ENCODE measurements at places on chromosomes 5 and 9.
A peak's percentile ranks its signal among the peaks of the same experiment; 100 is the strongest.

DNA sequence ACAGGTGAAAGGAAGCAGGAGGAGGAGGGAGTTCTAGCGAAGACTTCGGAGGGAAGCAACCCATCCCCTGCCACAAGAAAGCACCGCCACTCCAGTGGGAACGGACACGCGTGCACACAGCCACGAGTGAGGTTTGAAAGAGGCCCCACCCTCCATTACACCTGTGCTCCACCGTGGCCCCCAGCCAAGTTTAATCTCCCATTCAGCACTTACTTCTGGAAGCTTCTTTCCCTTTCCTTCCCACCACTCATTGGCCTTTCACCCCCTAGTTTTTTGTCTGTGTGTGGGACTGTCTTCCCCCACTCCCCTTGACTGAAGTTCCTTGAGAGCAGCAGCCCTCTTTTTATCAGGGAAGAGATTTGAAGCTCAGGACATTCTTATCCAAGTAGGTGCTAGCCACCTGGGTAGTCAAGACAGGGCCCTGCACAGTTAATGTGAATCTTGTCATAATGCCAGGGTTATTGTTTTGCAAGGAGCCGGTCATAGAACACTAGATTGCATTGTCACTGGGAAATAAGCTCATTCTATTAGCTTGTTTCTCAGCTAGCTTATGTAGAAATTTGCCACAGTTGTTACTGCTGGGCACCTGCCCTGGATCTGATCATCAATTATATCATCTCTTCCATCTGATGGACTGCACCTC lies 256.0 kb downstream of the DOCK8 start:
- peak; percentile 22 for DNase-seq

- DNase-seq = no peak
Observed at GRCh38 chr5:37931541-37931940, 91.7 kb upstream of the GDNF start.

GRCh38 chr9:33044677-33045282 lies 19.7 kb downstream of the DNAJA1 start:
- DNase-seq = no peak

DNA sequence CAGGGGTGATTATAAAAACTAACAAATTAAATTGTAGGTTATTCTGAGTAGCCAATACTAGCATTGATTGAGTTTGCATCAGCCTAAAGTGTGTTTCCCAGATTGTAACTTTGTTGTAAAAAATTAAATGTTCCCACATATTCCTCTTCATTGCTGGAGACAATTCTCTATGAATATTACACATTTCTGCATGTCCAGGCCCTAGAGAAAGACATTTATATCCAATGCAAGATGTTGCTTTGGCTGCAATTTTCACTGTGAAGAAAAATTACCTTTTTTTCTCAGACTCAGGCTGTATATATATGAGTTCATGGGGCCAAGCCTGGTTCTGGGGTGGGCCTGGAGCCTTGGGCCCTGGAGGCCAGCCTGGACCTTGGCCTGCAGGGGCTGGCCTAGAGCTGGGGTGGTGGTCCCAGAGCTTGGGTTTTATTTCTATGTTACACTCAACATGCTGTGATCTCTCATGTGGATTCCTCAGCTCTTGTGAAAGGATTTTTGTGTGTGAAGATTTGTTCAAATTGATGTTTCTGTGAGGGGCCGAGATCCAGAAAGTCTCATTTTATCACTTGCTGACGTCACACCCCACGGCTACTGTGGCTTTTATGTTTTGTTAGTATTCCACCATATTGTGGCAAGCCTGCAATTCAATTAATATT lies 232.5 kb downstream of the SPATA31A1 start:
- no peak for DNase-seq

DNA sequence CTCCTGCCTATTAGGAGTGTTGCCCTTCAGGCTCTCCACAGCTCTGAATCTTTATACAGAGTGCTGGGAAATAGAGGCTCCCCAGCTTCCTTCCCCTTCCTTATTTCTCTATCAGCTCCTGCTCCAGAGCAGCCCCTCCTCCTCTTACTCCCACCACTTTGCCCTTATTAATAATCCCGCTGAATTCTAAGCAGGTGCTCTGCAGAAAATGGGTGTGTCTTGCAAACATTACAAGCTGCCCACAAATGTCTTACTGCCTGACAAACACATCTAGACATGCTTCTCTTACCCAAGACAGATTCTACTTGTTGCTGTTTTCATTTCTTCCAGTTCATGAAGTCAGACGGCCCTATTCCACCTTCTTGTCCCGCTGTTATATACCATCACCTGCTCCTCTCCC lies 6.4 kb downstream of the PHF24 start:
- DNase-seq = no peak

DNA sequence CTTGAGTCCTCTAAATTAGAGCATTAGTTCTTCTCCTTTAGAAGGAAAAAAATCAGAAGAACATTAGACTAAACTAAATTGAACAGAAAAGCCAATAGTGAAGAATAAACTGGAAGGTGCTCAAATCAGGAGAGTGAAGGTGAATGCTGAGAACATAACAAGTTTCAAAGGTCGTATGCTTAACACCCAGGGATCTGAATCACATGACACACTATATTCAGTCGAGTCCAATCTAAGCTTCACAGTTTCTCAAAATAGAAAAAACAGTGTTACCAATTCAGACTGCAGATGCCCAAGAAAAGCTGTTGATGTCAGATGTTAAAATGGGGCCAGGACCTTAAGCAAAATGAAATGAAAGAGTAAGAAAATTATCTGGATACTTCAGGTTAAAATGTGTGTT lies 614.5 kb downstream of the EFNA5 start:
- no peak for DNase-seq

- no peak for DNase-seq
Observed at GRCh38 chr5:34034534-34035327, 8.3 kb downstream of the C1QTNF3 start.

GRCh38 chr5:69083412-69083811 lies 10.4 kb upstream of the SLC30A5 start:
- no peak for DNase-seq

- no peak for DNase-seq
Observed at GRCh38 chr5:18772475-18772874, 1138.2 kb downstream of the TAF11L14 start.

- DNase-seq = peak; percentile 81
Observed at GRCh38 chr5:176837707-176838115, 27.4 kb downstream of the UNC5A start.

- no peak for DNase-seq
Observed at GRCh38 chr5:134634227-134634626, 1.6 kb upstream of the SAR1B start.

DNA sequence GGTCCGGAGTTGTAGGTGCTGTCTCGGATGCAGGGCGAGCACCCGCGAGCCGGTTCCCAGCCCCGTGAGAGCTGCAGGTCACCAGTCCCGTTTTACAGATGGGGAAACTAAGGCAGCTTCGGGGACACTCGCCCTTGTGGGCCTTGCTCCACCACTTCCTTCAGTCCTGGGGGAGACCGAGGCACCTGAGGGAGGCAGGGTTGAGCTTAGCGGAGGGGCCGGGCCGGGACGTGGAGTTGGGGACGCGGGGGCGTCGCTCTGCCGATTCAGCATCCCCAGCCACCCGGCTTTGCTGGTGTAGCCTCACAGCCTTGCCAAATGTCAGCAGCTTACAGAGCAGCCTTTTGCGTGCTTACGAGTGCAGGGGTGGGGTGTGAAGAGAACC lies 530 bp downstream of the BBLN start:
- peak; percentile 69 for DNase-seq

GRCh38 chr5:132259069-132259851 lies 1.8 kb downstream of the PDLIM4 start:
- no peak for DNase-seq

DNA sequence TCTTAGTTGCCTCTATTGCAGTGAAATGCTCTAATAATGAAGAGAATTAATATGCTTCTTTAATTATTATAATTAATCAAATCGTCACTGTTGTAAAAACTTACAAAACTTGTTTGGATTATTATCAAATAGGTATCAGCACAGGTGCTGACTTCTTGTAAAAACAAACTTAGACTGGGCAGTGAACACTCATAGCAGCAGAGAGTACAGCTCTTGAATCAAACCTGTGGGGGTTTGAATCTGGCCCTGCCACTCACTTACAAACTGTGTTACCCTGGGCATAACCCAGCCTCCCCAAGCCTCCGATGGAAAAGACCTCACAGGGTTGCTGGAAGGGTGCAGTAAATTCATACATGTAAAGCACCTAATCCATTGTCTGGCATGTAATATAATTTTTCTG lies 35.1 kb downstream of the MAP3K1 start:
- DNase-seq = no peak

GRCh38 chr9:95764533-95765319 lies 110.8 kb upstream of the ERCC6L2 start:
- no peak for DNase-seq

DNA sequence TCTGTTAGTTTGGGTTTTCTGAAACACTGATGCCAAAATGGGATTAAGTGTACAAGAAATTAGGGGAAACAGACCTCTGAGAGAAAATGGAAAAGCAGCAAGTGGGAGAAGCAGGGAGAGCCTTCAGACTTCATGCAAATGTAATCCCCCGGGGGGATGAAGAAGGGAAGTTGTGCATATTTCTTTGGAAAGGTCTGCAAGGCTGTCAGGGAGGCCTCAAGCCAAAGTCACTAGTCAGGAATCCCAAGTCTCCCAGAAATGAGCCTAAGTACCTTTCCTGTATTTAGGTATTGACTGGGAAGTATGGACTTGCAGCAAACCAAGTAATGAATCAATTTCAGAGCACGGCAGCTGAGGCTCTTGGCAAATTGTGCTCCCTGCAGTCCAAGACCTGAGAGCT lies 2.2 kb downstream of the FTMT start:
- no peak for DNase-seq

GRCh38 chr5:42718591-42718990 lies 38.0 kb upstream of the CCDC152 start:
- no peak for DNase-seq

DNA sequence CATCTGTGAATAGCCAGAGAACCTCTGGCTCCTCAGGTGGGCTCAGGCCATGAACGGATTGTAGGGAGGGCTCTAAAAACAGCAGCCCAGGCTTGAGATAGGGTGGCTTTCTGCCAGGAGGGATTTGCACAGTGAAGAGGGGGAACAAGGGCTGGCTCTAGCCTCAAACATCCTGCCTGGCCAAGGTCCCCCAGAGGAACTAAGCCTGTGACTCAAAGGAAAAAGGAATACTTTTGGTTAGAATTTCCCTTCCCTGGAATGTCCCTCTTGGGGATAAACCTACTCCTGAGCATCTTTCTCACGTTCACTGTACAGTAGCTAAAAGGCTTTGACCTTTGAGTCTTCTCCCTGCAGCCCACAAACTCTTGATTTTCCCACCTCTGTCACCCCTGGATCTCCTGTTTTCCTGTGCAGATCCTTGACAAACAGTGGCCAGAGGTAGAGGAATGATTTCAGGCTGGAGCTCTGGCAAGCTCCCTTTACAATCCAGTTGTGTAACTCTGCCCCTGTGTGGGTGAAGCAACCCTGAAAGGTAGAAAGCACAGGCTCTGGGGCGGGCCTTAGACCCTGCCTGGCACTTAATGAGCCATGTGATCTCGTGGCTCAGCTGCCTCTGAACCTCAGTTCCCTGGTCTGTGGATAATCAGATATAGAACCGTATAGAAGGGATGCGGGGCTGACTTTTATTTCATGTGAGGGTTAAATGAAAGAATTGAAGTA lies 17.4 kb downstream of the SEC61B start:
- no peak for DNase-seq

Measured in activated naive CD8-positive, alpha-beta T cell treated with anti-CD3 and anti-CD28 coated beads, Interleukin-2, amount 50 U/mL, for 24 hours (primary cell).